Right ventricle myocardium inferior (tissue), 1 donor: ENCODE measurements at places on chromosomes 5 and 9. TPM values are rescaled to one million over a fixed set of nuclear protein-coding genes. Genes with fewer than 3 reads are reported as not detected.

DNA sequence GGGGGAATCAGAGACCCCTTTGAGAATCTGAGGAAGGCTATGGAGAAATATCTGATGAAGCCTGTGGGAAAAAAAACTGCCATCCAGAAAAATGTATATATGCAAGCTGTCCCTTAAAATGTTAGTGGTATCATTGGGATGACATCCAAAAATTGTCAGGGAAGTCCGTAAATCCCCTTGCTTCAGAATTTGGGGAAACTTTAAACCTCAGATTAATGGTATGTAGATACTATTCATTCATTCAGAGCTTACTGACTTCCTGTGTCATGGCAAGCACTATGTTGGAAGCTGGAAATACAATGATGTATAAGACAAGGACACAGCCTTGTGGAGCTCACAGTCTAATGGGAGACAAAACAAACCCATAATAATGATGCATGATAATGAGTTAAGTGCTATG is 10.9 kb upstream of the MOB3B start:
- no peak for DNase-seq

DNA sequence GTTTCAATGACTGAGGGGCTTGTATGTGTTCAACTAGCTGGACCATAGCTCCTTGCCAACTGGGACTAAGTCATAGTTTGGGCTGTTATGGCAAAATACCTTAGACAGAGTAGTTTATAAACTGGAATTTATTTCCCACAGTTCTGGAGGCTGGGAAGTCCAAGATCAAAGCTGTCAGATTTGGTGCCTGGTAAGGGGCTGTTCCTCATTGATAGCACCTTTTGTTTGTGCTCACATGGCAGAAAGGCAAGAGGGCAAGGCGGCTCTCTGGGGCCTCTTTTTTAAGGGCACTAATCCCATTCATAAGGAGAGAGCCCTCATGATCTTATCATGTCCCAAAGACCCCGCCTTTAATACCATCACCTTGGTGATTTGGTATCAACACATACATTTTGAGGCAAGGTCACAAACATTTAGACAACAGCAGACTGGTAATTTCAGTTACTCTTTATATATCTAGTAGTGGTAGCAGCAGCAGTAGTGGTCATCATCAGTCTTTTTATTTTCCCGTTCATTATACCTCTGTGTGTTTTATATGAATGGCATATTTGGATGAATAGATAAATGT is 477.0 kb downstream of the CCDC171 start:
- no peak for DNase-seq

The HRH2 gene
- 46.6 TPM for total RNA-seq

The DIPK1B gene
- total RNA-seq = 16.4 TPM

- DNase-seq = no peak
These were observed 402 bp downstream of the BRD8 start for GRCh38 chr5:138177941-138178515.

GRCh38 chr9:128863647-128864046 is 18.1 kb downstream of the KYAT1 start:
- peak; percentile 88 for DNase-seq

DNA sequence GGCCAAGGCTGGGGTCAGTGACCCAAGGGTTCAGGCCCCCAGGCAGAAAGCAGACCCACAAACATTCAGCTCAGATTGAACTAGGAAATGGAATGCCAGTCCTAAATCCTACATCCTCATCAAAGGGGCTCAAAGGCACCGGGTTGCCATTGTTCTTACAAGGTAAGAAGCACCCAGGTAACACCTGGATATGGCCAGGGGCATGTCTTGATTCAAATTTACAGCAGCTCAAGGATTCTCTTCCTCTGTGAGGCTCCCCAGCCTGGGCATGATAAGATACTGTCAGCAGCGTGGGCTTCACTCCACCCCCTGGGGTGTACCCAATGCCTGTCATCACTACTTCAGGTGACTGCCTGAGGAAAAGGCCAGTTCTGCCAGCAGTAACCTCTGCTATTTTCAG is 92.1 kb upstream of the FSTL4 start:
- no peak for DNase-seq

- no peak for DNase-seq
These were observed 12.5 kb downstream of the STC2 start for GRCh38 chr5:173315495-173316338.

The PPP2R2B gene
- 0.43 TPM for total RNA-seq

GRCh38 chr5:69493396-69494133 is 975 bp downstream of the OCLN start:
- DNase-seq = no peak

The RGS7BP gene
- 6.5 TPM for total RNA-seq

GRCh38 chr5:104937598-104937997 is 1375.0 kb upstream of the NUDT12 start:
- DNase-seq = no peak

DNA sequence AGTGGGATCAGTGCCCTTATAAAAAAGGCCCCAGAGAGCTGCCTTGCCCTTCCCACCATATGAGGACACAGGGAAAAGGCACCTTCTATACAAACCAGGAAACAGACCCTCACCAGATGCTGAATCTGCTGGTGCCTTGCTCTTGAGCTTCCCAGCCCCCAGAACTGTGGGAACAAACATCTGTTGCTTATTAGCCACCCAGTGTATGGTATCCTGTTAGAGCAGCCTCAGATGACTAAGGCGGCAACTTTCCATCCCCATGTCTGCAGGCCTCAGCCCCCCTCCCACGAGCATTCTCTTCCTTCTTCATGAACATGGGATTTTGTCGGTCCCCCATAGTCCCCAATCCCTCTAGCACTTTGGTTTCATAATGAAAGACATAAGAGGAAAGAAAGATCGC is 202.5 kb upstream of the GAS1 start:
- no peak for DNase-seq

GRCh38 chr5:107950776-107951175 is 280.0 kb upstream of the EFNA5 start:
- DNase-seq = no peak

The C8G gene
- 1.3 TPM for total RNA-seq

GRCh38 chr9:113543296-113543981 is 79.9 kb downstream of the RGS3 start:
- DNase-seq = no peak

The MAP3K1 gene
- 6.3 TPM for total RNA-seq

DNA sequence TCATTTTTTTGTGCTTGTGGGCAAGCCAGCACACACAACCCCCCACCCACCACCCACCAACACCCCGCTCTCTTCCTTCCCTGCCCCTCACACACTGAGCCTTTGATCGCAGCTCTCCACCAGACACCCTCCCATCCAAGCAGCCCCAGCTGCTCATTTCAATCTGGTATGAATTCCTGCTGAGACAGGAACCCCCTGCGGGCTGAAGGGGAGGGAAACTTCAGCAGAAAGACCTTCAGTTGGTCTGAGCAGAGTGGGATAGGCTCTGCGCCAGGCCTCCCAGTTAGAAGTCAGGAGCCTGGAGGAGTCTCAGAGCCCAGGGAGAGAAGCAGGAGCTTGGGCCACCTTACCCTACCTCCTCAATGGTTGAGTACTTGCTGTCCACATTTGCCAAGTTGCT is 7.2 kb downstream of the PCDHGC5 start:
- no peak for DNase-seq

DNA sequence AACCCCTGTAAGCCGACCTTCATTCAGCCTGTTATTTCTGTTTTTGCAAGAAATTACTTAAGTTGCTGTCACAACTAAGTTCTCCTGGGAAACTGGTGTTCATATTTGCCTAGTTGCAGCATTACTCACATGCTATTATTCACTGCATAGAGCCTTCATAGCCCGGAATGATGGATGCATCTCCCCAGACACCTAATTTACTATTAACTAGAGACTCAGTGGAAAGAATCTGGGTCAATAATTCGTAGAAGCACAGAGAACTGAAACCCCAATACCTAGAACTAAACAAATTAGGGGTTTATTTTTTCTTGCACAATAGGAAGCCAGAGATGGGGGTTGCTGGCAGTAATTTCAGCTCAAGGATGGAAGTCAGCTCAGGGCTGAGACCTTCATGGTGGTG is 45.7 kb upstream of the FAM170A start:
- no peak for DNase-seq

GRCh38 chr9:89975630-89976029 is 370.8 kb downstream of the GADD45G start:
- DNase-seq = no peak

The LECT2 gene
- total RNA-seq = not detected

GRCh38 chr9:120477534-120478001 is 102.4 kb downstream of the CDK5RAP2 start:
- DNase-seq = peak; percentile 65

- no peak for DNase-seq
These were observed 37.3 kb downstream of the SPIN1 start for GRCh38 chr9:88425538-88425950.

DNA sequence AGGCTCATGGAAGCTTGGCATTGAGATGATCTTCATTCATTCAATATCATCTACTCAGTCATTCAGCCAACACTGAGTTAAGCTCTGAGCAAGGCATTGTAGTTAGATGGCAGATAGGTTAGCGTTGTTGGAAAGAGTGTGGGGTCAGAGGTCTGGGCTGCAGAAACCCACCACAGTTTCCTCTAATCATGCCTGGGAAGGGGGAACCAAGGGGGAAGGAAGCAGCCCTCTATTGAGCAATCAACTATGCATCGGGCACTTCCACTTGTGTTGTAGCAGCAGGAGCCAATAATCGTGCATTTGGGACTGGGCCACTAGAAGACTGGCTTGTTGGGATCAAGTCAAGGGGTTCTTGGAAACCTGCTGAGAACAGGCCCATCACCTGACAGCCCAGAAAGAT is 139.1 kb downstream of the PIP5K1B start:
- DNase-seq = no peak

GRCh38 chr9:121738968-121739367 is 87.5 kb downstream of the DAB2IP start:
- no peak for DNase-seq

GRCh38 chr5:124849774-124850173 is 103.3 kb upstream of the ZNF608 start:
- DNase-seq = no peak

GRCh38 chr5:71013575-71013974 is 11.6 kb downstream of the NAIP start:
- no peak for DNase-seq

- no peak for DNase-seq
These were observed 53.0 kb downstream of the F2RL2 start for GRCh38 chr5:76570153-76570552.

The GDA gene
- total RNA-seq = 3.1 TPM

GRCh38 chr9:86491468-86492266 is 137.5 kb upstream of the TUT7 start:
- DNase-seq = no peak

DNA sequence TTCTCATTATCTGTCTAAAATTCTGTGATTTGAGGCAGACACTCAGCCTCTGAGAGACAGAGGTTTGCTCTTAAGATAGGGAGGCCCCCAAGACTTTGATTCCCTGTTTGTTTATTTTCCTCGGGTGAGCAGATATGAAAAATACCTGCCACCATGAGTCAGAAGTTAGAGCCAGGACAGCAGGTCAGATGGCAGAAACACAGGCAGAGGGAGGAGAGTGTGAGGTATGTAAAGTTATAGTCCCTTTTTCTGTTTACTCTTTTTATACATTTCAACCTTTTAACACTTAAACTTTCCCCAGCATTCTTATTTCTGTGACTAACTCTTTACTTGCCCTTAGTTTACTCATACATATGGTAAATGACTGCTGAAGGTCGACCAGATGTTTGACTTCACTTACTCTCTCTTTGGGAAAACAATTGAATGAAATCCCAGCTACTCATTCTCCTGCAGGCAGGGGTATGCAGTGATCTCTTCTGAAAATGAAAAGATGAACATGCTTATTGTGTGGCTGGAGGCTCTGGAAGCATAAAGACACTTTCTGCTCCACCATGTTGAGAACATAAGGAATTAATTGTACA is 383.8 kb downstream of the NTRK2 start:
- no peak for DNase-seq

The AK8 gene
- not detected for total RNA-seq

DNA sequence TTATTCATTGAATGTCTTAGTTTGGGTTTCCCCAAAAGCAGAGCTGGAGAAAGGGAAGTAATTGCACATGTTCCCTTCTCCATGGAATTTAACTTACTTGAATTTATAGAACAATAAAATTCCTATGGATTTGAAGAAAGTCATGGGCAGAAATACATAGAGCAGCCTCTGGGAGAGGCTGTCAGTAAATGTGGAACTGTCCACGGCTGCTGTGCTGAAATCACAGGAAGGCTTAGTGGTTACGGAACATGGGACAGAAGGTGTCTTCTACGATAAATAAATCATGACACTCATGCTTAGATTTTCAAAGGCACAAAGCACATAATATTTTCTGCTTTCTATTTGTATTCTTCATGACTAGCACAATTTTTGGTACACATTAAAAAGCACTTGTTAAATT is 440.6 kb upstream of the IZUMO3 start:
- DNase-seq = no peak
